ENCODE measurements at places on chromosomes 4 and X.
A peak's percentile ranks its signal among the peaks of the same experiment; 100 is the strongest.

DNA sequence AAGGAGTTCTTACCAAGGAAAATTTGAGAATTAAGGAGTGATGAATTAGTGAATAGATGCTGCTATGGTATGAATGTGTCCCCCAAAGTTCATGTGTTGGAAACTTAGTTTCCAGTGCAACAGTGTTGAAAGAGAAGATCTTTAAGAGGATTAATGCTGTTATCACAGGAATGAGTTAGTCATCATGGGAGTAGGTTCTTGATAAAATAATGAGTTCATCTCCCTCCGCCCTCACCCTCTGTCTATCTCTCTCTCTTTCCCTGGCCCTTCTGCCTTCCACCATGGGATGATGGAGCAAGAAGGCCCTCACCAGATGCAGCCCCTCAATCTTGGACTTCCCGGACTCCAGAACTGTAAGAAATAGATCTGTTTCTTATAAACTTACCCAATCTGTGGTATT, 38.3 kb upstream of the KLHL8 start:
- no peak for DNase-seq

- no peak for DNase-seq
Measured at GRCh38 chrX:17500145-17500579, 125.2 kb downstream of the NHS start.

- DNase-seq, result no peak
Measured at GRCh38 chr4:41430792-41431191, 107.2 kb upstream of the LIMCH1 start.

DNA sequence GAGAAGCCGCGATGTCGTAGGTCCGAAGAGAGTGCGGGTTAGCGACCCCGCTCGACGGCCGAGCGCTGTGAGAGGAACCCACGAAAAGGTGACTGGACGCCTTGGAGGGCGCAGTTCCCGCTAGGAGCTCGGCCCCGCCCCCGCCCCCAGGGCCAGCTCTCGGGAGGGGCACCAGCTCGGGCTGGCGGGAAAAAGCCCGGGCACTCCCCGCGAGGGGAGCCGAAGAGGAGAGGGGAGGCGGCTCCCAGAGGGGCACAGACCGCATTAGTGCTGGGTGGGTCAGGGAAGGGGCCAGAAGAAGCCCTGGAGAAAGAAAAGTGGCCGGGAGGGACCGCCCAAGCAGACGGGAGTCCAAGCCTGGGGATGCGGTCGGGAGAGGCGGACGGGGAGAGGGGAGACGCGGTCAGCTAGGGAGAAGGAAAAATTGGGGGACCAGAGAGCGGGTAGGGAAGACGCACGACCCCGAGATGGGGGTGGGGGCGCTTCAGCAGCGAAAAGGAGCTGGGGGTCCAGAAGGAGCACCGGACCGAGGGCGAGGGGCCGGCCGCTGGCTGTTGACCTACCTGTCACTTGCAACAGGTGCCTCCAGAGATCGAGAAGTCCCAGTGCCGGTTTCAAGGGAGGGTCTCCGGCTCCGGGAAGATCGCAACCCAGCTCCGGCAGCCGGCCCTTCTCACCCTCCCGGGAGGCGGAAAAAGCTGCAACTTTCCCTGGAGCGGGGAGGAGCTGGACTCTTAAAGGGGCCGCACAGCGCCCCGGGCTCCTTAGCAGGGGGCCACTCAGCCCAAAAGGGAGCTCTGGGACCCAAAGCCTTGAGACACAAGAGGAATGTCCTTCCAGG, at the start of gene SYTL4:
Gene SYTL4 (minus strand): TSS at position 681 of the 841 bp plus-strand sequence. CDS start 30,084 bp downstream, outside the sequence.
- DNase-seq, result no peak

DNA sequence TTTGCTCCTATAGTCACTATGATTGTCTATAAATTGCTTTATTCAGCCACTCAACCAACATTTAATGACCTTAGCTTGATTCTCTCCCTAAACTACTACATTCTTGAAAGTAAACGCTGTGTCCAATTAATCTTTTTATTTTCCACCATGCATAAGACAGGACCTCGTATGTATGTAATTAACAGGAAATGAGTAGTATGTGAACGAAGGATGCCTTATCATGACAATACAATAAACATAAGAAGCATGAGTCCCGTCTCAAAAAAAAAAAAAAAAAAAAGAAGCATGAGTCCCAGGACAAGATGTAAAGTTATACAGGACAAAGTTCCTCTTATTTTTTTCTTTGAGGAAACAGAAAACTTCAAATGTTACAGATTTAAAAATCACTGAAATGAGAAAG, 92.5 kb downstream of the PPP3CA start:
- no peak for DNase-seq

GRCh38 chrX:19866626-19867410, 20.6 kb downstream of the SH3KBP1 start:
- DNase-seq, result no peak

GRCh38 chr4:109945056-109945455, 32.4 kb downstream of the EGF start:
- no peak for DNase-seq

- DNase-seq, result no peak
Measured at GRCh38 chr4:118318931-118319330, 33.9 kb downstream of the PRSS12 start.

- DNase-seq, result no peak
Measured at GRCh38 chr4:154120690-154121345, 331.9 kb upstream of the SFRP2 start.

DNA sequence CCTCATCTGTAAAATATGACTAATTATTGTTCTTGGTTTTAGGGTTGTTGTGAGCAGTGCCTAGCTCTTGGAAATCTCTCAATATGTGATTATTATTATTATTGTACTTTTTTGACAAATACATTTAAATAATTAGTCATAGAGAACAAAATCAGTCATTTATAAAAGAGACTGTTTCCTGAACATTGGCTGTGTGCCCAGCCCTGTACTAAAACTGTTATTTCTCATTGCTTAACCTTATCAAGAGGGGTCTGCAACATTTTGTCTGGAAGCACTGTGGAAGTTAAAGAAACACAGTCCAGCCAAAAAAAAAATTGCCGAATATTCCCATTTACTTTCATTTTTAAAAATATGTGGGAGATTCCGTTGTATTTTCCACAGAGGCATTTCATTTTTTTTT, 989.2 kb upstream of the SLIT2 start:
- DNase-seq, result no peak

GRCh38 chr4:3520276-3520675, 11.9 kb downstream of the LRPAP1 start:
- no peak for DNase-seq

- DNase-seq, result no peak
Measured at GRCh38 chrX:108362026-108362425, 76.2 kb downstream of the COL4A6 start.

- no peak for DNase-seq
Measured at GRCh38 chrX:112083624-112084326, 1.2 kb upstream of the TRPC5 start.

- DNase-seq, result no peak
Measured at GRCh38 chr4:122900314-122900713, 22.1 kb downstream of the NUDT6 start.

- no peak for DNase-seq
Measured at GRCh38 chrX:43805579-43805978, 76.7 kb downstream of the MAOB start.

DNA sequence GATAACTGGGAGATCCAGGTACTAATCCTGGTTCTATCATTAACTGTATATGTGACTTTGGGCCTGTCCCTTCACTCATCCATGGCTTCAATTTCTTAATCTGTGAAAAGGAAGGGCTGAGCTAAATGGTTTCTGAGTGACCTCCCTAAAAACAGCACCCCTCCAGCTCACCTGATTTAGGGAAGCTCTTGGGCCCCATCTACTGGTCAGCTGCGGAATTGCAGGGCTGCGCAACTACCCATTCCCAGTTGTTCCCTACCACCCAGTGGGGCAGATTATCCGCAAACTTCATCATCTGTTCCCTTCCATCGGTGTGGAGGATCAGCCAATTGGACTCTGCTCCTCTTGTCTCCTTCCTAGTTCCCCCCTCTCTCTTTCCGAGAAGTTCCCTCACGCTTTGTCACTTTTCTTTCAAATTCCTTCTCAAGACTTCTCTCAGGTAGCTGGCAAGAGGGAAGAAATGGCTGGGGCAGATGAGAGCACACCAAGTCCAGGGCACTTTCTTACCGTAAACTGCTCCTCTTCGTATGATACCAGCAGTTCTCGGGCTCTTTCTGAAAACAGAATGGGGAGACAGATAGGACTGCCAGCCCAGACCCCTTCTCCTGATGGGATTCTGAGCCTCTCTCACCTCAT, 5.8 kb downstream of the LAS1L start:
- peak; percentile 2 for DNase-seq
